ENCODE measurements at places on chromosomes 3 and 15.

DNA sequence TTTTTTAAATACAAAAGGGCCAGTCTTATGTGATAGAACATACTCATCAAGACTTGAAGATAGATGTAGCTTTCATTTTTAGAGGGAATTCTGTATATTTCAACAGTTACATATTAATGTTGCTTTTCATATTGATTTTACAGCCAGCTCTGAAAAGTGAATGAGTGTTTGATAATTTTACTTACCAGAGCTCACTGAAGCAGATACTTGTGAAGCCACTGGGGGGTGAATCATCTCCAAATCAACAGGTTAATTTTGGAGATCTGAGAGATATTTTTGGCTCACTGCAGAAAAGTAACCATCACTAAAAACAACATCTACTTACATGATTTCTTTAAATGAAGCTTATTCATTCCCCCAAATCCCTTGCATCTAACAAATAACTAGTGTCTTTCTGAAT is 24.7 kb downstream of the TNFAIP8L3 start:
- no peak for DNase-seq

- no peak for DNase-seq
These were observed 16.2 kb upstream of the ANKDD1A start for GRCh38 chr15:64895285-64896065.

GRCh38 chr15:94670438-94671034 is 439.2 kb downstream of the MCTP2 start:
- peak; percentile 49 for DNase-seq

- no peak for DNase-seq
These were observed 146.1 kb downstream of the TPRG1 start for GRCh38 chr3:189317911-189318310.

- no peak for DNase-seq
These were observed 639 bp upstream of the ITIH3 start for GRCh38 chr3:52793702-52794611.

DNA sequence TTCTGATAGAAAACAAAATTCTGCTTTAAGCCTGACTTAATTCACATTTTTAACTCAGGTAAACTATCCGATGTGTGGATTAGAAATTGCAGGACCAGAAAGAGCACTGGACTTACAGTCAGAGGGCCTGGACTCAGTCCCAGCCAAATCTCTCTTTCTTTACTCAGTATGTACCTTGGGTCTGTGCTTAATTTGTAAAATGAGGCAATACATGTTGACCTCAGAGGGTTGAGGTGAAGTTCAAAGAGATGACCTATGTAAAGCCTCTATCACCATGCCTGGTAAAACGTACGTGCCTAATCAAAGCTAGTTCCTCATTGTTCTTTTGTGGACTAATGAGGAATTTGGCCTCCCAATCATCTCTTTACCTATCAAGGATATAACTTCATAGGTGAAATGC is 1.9 kb upstream of the BCL2A1 start:
- DNase-seq = no peak

DNA sequence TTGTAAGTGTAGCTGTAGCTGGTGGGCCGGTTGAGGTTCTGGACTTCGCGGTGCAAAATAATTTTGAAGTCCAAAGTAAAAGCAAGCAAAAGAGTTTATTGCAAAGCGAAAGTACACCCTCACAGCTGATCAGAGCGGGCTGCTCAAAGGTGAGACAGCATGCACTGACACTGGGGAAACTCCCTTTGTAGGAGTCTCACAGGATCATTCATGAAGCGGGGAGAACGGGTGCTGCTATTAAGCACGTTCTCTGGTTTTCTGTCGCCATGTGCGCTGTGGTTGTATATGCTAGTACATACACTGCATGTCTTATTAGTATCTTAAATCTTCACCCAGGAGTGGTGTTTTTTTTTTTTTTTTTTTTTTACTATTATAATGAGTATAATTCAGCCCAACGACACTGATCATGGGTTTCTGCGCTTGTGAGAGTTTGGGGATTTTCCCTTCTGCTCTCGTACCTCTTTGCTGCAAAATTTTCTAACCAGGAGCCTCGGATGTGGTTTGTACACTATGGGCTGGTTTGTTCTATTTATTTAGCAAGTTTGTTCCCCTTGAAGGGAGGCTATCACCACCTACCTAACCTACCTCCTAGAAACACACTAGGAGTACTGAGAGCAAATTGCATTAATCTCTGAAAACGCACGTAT is 1.4 kb upstream of the AP4E1 start:
- DNase-seq = peak; percentile 19

- peak; percentile 88 for DNase-seq
These were observed at the start of gene ENTPD3 for GRCh38 chr3:40387001-40387894. ENTPD3 (plus strand) TSS chr3:40387184; CDS start chr3:40388058, 874 bp downstream.

- peak; percentile 31 for DNase-seq
These were observed 221.2 kb downstream of the SNRPN start for GRCh38 chr15:25175789-25176615.

DNA sequence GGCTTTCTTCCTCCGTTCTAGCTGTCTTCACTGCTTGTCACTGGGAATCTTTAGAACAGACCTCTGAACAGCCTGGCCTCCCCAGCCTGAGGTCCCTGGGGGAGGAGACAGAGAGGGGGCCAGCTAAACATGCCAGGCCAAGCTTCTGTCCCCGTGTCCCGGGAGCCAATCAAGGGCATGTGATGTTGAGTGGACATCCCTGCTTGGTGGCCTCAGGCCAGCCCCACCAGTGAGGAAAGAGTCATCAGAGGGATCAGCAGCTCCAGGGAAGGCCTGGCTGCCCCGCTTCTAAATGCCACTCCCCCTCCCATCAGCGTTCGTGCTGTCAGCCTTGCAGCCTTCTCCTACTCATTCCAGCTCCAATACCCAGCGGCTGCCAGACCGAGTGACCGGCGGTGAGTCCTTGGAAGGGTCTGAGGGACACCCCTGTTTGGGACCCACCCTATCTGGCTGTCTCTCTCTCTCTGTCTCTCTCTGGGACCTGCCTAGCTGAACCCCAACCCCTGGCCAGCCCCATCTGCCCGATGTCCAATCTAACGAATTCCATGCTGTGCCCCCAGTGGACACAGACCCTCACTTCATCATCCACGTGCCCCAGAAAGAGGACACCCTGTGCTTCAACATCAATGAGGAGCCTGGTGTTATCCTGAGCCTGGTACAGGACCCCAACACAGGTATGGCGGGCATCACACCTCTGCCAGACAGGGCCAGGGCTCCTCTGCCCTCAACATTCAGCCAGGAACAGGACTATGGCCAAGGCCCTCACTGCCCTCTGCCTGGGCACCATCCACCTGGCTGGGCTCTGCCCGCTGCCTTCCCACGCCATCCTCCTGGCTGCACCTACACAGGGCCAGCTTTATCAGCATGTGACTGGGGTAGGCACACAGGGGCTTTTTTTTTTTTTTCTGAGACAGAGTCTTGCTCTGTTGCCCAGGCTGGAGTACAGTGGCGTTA is 6.6 kb upstream of the ITIH3 start:
- peak; percentile 65 for DNase-seq

DNA sequence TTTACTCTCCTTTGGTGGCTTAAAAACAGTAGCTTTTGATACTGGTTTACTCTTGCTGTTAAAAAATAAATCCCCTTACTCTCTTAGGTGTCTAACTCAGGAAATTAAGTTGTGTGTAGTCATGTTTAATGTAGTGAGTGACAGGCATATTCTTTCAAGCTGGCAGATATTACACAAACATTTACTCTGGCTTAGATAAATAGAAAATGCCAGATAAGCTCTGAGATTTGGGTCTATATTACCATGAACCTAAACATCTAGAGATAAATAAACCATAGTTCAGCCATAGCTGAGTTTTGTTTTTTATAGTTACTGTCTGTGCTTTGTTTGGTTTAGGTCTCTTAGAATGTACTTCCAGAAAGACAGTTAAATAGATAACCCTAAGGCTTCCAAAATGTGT is 2.4 kb downstream of the SEMA6D start:
- DNase-seq = no peak

- no peak for DNase-seq
These were observed 33.1 kb downstream of the PRR20G start for GRCh38 chr3:127254730-127255129.

DNA sequence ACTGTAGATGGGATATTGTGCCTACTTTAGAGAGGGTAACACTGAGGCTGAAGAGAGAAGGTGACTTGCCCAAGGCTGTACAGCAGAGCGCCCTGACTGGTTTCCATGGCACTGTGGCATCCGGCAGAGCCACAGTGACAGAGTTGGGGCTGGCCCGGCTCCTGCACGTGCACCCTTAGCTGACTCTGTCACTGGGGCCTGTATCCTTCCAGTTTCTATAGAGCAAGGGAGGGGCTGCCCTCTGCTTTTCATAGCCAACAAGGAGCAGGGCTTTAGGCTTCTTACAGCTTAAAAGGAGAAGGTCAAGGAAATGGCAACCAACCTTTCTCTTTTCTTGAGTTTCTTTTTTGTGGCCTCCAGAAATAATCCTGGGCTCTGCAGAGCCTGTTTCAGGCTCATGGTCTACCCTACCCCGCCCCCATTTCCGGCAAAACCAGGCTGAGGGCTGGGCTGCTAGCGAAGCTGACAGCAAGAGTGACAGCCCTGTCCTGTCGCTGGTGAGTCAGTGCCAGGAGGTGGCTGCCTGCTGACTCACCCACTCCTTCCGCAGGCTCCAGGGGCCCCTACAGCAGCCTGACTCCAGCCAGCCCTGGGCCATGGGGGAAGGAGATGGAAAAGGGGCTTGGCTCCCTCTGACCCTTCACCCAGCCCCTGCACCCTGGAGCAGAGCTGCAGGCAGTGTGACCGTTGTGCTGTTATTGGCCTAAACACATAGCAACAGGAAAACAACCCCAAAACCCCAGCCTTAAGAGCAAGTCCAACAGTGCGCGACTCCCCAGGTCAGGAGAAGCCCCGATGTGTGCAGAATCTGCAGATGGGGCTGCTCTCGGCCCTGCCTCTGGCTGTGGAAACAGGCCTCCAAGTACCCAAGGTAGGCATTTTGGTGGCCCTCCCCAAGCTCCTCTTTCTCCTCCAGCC is 29.8 kb downstream of the SLC6A6 start:
- peak; percentile 71 for DNase-seq

DNA sequence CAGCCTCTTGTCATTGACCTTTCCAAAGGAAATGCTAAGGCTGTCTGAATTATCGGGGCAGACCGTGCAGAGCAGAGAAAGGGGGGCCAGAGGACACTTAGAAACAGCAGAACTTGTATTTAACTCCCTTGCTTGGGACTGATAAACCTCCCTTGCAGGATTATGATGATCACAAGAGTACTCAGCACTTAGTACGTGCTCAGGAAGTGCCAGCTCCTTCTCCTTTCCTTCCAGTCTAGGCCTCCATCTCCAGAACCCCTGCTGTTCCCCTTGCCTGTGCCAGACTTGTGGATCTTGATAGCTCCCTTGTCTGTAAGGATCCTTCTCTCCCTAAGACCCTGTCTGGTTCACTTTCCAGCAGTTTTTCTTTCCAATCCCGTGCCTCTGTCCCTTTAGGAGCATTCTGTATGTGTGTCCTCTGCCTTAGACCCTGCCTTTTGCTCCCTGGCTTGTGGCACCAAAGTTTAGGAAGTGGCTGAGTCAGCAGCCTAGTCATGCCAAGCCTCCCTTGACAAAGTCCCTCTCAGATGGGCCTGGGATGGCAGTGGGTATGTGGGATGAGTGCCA is 747 bp downstream of the SORD start:
- DNase-seq = peak; percentile 19

DNA sequence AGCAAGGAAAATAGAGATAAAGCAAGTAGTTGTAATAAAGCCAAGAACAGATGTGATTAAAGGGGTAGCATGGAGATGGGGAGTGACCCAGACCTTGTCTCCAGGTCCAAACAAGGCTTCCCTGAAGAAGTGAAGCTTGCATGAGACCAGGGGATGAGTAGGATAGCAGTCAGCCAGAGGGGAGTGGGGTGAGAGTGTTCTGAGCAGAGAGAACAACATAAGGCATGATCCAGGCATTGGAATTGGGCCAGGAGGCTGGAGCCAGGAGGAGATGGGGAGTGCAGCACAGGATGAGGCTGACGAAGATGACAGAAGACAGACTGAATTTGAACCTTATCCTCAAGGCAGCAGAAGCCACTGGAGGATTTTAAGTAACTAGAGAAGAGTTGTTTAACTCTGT is 7.2 kb downstream of the TMOD2 start:
- no peak for DNase-seq

DNA sequence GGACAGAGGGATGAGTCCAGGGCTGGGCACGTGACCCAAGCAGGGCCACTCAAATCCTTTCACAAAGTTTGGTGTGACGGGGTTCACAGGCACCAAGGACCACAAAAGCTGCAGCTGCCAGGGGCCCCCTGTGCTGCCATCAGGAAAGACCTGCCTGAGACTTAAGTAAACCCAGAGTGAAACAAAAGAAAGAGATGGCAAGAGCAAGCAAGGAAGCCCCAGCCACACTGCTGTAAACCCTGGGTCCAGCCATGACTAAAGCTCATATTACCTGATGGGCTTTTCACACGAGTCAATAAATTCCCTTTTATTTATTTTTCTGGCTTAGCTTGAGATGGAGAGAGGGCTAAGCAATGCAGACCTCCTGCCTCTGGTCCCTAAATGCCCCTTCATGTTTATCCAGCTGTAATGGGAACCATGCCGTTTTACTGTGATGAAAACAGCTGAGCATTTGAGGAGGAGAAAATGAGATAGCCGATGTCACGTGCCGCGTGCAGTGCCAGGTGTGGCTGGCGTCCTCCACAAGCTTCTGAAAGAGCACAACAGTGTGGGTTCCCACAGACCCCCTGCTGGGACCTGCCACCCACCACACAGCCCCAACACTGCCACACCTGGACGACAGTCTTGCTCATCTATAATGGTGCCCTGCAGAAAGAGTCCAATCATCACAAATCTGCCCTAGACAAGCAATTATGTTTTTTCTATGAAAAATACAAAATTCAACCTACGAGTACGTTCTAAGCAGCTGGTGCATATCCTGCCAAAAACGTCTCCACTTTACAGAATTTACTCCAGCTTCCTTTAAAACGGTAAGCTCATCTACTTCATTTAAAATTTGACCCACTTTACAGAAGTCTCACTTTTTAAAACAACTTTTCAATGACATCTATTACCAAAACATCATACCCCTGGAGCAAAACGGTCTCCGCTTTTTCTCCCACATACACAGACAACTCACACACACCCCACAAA is 34.2 kb downstream of the ADAMTS17 start:
- no peak for DNase-seq

DNA sequence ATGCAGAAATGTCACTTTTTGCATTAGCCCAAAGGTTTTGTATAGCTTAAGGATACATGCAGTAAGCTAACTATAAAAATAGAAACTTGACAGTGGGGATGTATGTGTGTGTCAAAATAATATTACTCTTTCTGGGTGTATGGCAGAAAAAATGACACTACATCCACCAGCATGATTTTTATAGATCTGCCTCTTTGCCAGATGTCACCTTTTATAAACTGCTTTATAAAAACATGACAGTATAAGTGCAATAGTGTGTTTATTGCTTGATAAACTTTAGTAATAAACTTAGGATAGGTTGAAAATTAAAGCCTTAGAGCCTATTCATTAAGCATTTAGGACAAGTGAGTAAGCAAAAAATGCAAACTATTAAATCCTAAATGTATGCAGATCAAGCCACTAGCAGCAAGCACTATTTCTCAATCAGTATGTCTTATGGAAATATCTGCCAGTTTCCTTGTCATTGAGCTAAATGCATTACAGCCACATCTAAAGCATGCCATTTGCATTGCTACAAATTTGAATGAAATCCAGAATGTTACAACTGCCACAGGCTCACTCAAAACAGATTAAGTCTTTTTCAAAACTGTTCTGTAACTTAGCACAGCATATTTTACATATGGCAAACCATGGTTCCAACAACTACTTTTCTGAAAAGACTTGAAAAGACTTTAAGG is 935.0 kb downstream of the FHIT start:
- DNase-seq = no peak
